SJSA1 (cell line): ENCODE measurements at places on chromosomes 1 and 21. TPM values are rescaled to one million over a fixed set of nuclear protein-coding genes. Genes with fewer than 3 reads are reported as not detected.
A peak's percentile ranks its signal among the peaks of the same experiment; 100 is the strongest.

PGLYRP4 gene
- total RNA-seq = not detected in 2 replicates

- no peak overlapping the region for H3K4me3 ChIP-seq
- H3K27me3 ChIP-seq = no peaks in the 10 kb centered on the region
- no peaks in the 10 kb centered on the region for H3K36me3 ChIP-seq
- H3K27ac ChIP-seq = no peak overlapping the region
Measured at GRCh38 chr1:21027805-21028204, 148.9 kb downstream of the EIF4G3 start.

DNA sequence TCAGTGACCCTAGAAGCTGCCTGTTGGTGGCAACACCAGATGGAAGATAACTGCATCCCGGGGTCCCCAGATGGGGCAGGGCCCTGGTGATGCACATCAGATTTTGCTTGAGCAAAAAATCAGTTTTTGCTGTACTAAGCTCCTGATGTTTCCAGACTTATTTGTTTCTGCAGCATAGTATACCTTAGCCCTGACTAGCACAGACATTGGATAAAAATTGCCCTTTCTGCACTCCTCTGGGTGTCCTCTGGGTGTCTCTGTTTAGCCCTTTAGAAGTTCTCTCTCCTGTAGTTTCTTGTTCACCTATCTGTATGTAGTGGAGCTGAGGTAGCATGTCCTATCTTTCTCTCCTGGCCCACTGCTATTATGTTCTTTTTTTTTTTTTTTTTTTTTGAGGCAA, 30.3 kb upstream of the PLA2G2C start:
- no peak for DNase-seq
- H3K4me1 ChIP-seq = no peaks in the 10 kb centered on the region
- no peaks in the 10 kb centered on the region for H3K36me3 ChIP-seq

BPNT1 gene
- total RNA-seq = 36.9 and 37.2 TPM in 2 replicates

DNA sequence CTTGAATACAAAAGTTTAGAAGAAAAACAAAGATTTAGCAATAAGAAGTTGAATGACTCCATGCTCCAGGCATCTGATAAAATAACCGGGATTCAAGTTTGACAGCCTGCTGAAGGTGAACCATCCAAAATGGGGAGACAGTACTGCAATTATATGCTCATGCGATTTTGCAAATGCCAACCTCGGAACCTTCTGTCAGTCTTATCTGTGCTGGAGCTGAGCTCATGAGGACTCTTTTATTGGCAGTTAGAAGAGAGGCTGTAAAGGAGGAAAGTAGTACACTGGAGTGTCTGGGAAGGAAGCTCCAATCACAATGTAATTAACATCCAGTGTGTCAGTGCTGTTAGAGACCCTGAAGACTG, 170.0 kb downstream of the GALNT2 start:
- no peaks in the 10 kb centered on the region for H3K27me3 ChIP-seq
- no peak overlapping the region for H3K27ac ChIP-seq
- H3K4me3 ChIP-seq = no peak overlapping the region

- no peaks in the 10 kb centered on the region for H3K4me1 ChIP-seq
- H3K27ac ChIP-seq = no peak overlapping the region
- DNase-seq = no peak
Measured at GRCh38 chr1:3607703-3608065, 3.6 kb downstream of the MEGF6 start.

DNA sequence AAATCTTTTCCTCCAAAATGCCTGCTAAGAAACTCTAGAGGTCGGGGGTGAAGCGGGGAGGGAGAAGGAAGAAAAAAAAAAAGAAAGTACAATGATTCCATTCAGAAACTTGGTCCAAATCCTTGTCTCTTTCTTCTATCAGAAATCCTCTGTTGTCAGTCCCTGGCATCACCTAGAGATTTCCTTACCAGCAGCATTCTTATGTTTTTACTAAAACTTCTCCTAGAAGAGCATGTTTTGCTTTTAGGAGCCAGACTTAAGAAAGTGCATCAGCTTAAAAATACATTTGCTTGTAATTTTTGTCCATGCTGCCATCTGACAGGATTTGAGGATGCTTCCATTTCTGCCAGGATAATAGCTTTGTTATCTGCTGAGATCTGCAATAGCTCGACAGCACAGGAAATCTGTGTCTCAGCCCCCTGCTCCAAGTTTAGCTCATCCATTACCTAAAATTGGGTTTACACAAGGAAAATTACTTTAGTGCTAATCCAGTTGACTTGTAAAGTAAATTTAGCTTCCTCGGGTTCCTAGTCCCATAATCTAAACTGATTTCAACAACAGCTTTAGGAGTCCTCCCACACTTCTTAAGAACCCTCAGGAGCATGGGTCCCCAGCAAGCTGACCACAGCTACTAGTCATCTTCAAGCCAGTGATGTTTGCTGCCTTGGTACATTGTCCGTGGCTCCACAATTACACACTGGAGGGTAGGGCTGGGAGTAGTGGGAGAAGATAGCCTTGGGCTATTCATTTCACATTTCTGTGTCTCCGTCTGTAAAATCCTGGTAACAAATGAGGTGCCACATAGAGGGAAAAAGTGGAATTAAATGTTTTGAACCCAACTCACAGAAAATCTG, 92.3 kb upstream of the UBE2U start:
- H3K4me1 ChIP-seq = no peaks in the 10 kb centered on the region; the same call in 1 of the 2 replicates
- H3K27me3 ChIP-seq = no peaks in the 10 kb centered on the region
- no peak overlapping the region for H3K27ac ChIP-seq
- no peak overlapping the region for H3K4me3 ChIP-seq

DNA sequence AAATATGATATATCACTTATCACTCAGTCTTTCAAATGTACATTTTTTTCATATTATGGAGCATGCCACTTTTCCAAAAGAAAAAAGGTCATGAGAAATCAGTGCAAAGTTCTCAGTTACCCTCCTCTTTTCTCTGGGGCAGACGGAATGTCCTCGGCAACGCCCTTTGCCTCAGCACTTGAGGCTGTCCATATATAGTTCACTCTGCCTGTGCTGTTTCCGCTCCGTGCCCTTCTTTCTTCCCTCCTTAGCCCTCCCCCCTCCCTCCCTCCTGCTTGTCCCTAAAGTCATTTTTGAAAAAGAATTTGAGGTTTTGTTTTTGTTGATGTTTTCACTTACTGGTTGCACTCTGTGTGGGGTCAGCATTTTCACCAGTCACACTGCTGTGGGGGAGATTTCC, 5.4 kb downstream of the BARHL2 start:
- DNase-seq = no peak
- no peak overlapping the region for H3K4me3 ChIP-seq
- no peak overlapping the region for H3K27ac ChIP-seq
- no peaks in the 10 kb centered on the region for H3K36me3 ChIP-seq

TMEM269 gene
- not detected in 2 replicates for total RNA-seq

IRF6 gene
- total RNA-seq = not detected in 2 replicates

DNA sequence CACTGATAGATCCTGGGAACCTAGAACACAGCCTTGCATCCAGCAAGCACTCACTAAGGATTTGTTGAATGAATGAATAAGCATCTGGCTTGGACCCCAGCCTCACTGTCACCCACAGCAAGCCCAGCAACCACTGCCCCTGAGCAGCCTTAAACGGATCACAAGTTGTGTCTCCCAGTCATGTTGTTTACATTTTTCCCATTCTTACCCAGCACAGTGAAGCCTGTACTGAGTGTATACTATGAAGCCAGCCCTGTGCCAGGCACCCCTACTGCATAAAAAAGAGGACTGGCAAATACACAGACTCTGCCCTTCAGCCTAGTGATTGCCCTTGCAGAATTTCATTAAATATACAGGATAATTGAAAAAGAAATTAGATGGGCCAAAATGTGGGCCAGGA, 30.2 kb downstream of the RRAGC start:
- H3K36me3 ChIP-seq = no peaks in the 10 kb centered on the region
- H3K27me3 ChIP-seq = no peaks in the 10 kb centered on the region
- H3K4me3 ChIP-seq = no peak overlapping the region

DSCAM gene
- total RNA-seq = not detected in 2 replicates

DNA sequence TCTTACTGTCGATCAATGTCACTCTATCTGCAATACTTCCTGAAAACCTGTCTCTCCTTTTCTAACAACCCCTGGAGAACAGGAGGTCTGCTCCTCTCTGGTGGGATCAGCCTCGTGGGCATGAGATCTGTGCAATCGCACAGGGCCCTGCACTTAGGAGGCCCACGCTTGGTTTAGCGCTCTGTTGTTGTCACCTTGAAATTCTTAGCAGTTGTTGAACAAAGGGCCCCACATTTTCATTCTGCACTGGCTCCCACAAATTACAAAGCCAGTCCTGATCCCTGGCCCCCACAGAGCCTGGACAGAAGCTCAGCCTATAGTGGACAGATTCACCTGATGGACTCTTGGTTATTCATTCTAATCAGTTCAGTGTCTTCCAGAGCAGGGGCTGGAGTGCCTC, 18.6 kb downstream of the SPOCD1 start:
- DNase-seq = no peak
- H3K4me3 ChIP-seq = peak overlapping the region; percentile 46
- H3K4me1 ChIP-seq = peaks cover 43% of the 10 kb centered on the region
- H3K27ac ChIP-seq = peak overlapping the region; percentile 40; the same call in 1 of the 2 replicates

- H3K4me3 ChIP-seq = no peak overlapping the region
- DNase-seq = no peak
- H3K27me3 ChIP-seq = no peaks in the 10 kb centered on the region
- H3K4me1 ChIP-seq = no peaks in the 10 kb centered on the region; the same call in 1 of the 2 replicates
- no peaks in the 10 kb centered on the region for H3K36me3 ChIP-seq
Measured at GRCh38 chr1:60971330-60971729, 111.0 kb upstream of the NFIA start.

- no peaks in the 10 kb centered on the region for H3K4me1 ChIP-seq
- no peaks in the 10 kb centered on the region for H3K36me3 ChIP-seq
- no peak overlapping the region for H3K27ac ChIP-seq
- DNase-seq = no peak
Measured at GRCh38 chr1:213656503-213656902, 331.3 kb upstream of the PROX1 start.

DNA sequence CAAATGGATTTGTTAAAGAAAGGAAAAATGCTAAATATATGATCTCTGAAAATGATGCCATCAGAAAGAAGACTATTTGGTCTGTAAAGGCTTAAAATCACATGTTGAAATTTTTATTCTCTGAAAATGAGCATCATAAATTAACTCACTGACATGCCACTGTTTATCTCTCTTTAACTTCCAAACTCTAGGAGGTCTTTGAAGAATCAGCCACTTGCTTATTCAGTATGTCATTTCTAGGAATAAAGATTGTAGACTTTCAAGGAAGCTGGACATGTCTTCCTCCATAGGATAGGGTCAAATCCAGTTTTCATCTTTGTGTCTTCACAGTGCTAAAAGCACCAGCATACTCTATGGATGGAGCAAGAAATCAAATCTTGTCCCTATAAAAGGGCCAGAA, 147.6 kb downstream of the FMN2 start:
- no peak overlapping the region for H3K27ac ChIP-seq
- H3K4me3 ChIP-seq = no peak overlapping the region
- peaks cover 9% of the 10 kb centered on the region for H3K36me3 ChIP-seq

- no peak for DNase-seq
- no peak overlapping the region for H3K4me3 ChIP-seq
- no peaks in the 10 kb centered on the region for H3K27me3 ChIP-seq
- H3K4me1 ChIP-seq = no peaks in the 10 kb centered on the region
- H3K27ac ChIP-seq = no peak overlapping the region
Measured at GRCh38 chr1:18989176-18989799, 32.8 kb upstream of the IFFO2 start.

- H3K4me1 ChIP-seq = no peaks in the 10 kb centered on the region
- H3K27me3 ChIP-seq = no peaks in the 10 kb centered on the region
- no peak overlapping the region for H3K27ac ChIP-seq
- no peak for DNase-seq
- H3K4me3 ChIP-seq = no peak overlapping the region
Measured at GRCh38 chr1:3785456-3786157, 10.7 kb downstream of the LRRC47 start.

HFM1 gene
- not detected in 2 replicates for total RNA-seq

GRCh38 chr1:229024528-229025130, 246.3 kb upstream of the RAB4A start:
- H3K27ac ChIP-seq = peak overlapping the region; percentile 25; the same call in 1 of the 2 replicates
- peaks cover 16% of the 10 kb centered on the region for H3K4me1 ChIP-seq
- H3K27me3 ChIP-seq = no peaks in the 10 kb centered on the region
- H3K4me3 ChIP-seq = no peak overlapping the region
- H3K36me3 ChIP-seq = no peaks in the 10 kb centered on the region

GRCh38 chr21:42021371-42022090, 11.4 kb upstream of the ZBTB21 start:
- H3K4me1 ChIP-seq = peaks cover 18% of the 10 kb centered on the region
- H3K36me3 ChIP-seq = no peaks in the 10 kb centered on the region
- no peaks in the 10 kb centered on the region for H3K27me3 ChIP-seq
- no peak overlapping the region for H3K27ac ChIP-seq
- DNase-seq = no peak
- H3K4me3 ChIP-seq = no peak overlapping the region

DNA sequence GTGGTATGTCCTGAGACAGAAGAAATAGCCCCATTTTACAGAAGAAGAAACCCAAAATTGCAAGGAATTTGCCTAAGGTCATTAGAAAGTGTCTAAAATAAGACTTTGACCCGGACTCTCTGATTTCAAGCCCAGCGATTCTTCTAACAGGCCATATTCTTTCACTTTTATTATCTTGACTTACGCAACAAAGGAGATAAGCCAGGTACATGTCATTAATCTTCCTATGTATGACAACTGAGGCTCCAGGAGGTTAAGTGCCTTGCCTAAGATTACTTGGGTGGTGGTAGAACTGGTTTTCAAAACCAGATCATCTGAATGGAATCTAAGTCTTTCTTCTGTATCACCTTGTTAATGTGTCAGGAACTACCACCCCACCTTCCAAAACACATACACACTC, 124.3 kb downstream of the PBX1 start:
- DNase-seq = no peak
- no peak overlapping the region for H3K4me3 ChIP-seq
- H3K27ac ChIP-seq = no peak overlapping the region
- no peaks in the 10 kb centered on the region for H3K36me3 ChIP-seq
- H3K4me1 ChIP-seq = no peaks in the 10 kb centered on the region

DNA sequence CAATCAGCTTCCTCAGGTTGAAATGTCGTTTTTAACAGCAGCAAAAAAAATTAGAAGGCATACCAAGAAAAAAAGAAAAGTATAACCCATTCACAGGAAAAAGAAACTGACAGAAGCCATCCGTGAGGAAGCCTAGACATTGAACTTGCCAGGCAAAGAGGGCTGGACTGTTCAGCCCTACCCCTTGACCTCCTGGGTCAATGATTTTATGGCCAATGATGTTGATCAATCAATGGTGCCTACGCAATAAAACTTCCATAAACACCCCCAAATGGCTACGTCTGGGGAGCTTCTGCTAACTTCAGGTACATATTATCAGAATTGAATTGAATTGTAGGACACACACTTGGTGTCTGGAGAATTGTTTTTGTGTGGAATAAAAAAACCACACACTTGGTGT, 4.8 kb upstream of the PSEN2 start:
- no peak overlapping the region for H3K4me3 ChIP-seq
- H3K27ac ChIP-seq = no peak overlapping the region
- DNase-seq = no peak
- H3K4me1 ChIP-seq = peaks cover 22% of the 10 kb centered on the region
- H3K36me3 ChIP-seq = no peaks in the 10 kb centered on the region

FOXD2 gene
- total RNA-seq = 10.7 and 12.9 TPM in 2 replicates

TSPAN1 gene
- total RNA-seq = not detected in 2 replicates

GNAT2 gene
- total RNA-seq = 0.16 TPM in 1 of 2 replicates, not detected in the other

GRCh38 chr1:21955501-21956281, 18.6 kb upstream of the HSPG2 start:
- H3K36me3 ChIP-seq = no peaks in the 10 kb centered on the region
- H3K27me3 ChIP-seq = no peaks in the 10 kb centered on the region
- H3K4me1 ChIP-seq = peaks cover 7% of the 10 kb centered on the region
- DNase-seq = no peak
